ENCODE measurements at places on chromosomes 1 and 21.
A peak's percentile ranks its signal among the peaks of the same experiment; 100 is the strongest.

DNA sequence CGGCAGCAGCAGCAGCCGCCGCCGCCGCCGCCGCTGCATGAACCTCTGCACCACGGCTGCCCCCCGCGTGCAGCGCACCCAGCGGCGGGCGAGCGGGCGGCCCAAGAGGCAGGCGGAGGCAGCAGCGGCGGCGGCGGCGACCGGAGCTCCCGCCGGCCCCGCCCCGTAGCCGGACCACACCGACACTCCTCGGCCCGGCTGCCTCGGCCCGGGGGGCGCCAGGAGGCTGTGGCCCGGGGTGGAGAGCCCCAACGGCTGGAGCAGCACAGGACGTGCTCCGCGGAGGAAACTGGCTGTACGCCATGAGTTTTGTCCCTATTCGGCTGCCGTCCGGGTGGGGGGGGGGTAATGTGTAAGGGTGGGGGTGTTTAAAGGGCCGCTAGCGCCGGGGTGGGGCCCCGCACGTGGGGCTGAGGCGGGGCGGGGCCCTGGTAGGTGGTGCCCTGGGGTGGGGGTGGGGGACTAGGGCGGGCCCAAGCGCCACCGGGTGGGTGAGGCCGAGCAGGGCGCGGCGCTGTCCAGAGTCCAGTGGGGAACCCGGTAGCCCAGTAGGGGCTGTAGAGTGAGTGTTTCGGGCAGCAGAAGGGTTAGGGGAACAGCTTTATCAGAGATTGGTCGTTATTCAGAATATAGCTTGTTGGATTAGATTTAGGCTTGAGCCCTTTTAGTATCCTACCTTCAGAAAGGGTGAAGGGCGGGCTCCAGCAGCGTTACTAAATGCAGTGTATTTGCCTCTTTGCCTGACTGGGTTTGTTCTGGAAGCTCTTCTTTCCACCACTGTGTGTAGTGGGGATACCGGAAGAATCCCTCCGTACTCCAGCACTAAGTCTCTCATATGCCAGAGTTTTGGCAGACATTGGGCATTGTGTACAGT is at the start of gene FAM78B:
TSS of gene FAM78B (minus strand) at position 304 of the 874 bp plus-strand sequence. CDS start 753 bp downstream, outside the sequence.
- DNase-seq = peak; percentile 89

DNA sequence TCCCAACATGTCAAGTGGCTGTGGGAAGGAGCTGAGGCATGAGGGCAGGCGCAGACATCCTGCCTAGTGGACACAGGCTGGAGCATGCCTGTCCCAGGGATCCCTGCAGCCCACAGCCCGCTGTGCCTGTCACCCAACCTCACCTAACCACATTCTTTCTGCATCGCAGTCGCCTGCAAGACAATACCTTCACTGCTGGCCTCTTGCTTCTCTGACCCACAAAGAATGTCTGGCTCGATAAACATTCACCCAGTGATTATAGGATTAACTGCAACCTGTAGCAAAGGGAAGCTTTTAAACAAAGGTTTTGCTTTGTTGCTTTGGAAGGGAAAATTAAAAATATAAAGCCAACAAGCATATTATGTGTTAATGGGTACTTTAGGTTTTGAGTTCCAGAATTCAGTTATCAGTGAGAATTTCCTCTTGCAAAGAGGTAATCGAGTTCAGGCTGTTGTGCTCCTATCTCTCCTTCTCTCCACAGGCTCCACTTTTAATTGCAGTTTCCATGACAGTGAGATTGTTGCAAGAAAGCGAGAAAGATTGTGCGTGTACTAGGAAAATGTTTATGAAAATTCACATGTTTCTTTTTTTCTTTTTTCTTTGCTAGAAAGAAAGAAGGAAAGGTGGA is 40.0 kb upstream of the ZNF648 start:
- DNase-seq = no peak

- DNase-seq = no peak
These were observed at the start of gene EFNA1 for GRCh38 chr1:155127105-155127966. TSS of gene EFNA1 (plus strand) at chr1:155127876. CDS start at chr1:155127978, 102 bp downstream.

DNA sequence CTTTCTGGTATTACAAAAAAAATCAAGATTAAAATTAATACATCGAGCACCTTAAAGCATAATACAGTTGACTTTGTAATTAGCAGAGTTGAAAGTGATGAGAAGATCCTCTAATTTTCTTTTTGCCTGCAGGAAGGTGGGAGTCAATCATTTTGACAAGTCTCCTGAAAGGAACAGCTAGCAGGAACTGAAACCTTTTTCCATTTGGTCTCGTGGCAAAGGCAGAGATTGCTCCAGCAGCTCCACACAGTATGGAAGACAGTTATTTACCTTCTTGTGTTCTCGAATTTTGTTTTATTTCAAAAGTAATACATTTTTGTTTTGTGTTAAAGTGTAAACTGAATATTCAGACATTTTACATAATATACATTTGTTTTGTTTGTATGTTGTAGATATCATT is 7.7 kb downstream of the S100PBP start:
- no peak for DNase-seq

DNA sequence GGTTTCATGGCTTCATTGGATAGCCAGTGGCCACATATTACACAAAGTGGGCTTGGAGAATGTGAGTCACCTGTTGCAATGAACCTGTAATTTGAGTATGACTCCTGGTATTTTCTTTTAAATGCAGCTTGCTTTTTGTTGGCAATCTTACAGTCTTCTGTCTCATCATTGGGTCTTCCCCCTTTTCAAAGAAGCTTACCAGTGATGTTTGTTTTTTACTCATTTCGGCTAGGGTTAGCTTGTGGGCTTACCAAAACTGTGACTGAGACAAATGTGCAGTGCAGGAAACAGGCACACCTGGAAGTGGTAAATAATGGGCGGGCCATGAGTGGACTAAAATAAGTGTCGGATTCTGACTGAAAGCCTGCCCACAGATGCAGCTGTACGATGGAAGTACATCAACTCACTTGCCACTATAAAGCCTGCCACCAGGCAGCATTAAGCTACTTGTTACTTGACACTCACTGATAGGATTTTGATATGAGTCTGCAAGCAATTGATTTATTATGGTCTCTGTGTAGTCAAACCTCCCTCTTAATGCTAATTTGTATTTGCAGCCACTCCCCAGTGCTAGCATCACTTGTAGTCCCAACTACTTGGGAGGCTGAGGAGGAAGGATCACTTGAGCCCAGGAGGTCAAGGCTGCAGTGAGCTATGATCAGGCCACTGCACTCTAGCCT is 4.2 kb downstream of the HHAT start:
- DNase-seq = no peak

DNA sequence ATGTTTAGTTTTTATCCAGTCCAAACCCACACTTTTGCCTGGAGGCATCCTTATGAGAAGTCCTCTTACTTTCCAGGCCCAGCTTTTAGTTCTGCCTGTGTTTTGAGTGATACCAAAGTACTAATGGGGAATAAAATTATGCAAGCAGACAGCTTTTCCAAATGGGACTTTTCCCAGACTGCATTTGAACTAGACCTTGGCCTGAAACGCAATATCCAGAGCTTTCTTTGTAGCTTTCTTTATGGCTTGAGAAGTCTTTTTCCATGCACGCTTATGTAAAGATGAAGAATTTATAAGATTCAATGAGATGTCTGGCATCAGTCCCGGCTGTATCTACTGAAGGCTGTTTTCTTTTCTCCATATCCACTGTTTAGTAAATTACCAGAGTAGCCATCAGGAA is 236.6 kb upstream of the RAB4A start:
- DNase-seq = no peak

GRCh38 chr1:26529655-26530409 is at the start of gene RPS6KA1:
TSS of gene RPS6KA1 (plus strand) at chr1:26529761. CDS start at chr1:26529921, 160 bp downstream.
- peak; percentile 47 for DNase-seq

GRCh38 chr1:47508702-47509431 is 71.0 kb downstream of the FOXD2 start:
- DNase-seq = no peak

DNA sequence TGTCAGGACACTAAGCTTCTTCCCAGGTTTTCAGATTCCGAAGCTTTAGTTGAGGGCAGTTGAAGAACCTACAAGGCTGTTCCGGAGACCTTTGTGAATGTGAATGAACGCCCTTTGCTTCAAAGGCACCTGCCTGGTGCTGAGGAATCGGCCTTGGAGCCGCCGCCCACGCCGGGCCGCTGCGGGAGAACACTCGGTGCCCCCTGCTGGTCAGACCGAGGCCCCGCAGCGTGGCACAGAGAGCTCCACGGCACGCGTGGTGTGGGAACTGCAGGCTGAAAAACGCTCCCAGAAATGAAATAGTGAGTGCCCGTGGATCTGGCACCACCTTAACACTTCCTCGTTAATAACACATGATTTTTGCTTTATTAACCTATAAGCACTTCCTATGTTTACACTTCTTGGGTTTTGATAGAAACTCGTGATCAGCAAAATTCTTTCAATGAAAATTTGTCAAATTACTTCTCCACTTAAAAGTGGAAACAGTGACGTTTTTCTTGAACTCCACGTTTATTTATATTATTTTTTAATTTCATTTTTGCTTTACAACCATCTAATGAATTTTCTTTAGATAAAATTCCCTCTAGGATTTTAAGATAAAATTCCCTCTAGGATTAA is 460.6 kb downstream of the DSCAM start:
- DNase-seq = no peak

DNA sequence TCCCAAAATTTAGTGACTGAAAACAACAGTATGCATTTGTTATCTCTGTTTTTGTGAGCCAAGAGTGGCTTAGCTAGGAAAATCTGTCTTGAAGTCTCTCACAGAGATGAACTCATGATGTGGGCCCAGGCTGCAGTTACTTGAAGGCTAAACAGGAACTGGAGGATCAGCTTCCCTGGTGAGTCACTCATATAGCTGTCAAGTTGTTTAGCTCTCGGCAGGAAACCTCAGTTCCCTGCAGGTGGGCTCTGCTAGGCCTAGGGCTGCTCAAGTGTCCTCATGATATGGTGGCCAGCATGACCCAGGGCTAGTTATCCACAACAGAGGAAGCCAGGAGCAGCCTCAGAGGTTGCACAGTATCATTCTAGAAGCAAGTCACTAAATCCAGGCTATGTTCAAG is 30.2 kb upstream of the DDX59 start:
- no peak for DNase-seq

GRCh38 chr1:6389971-6390370 is 3.6 kb downstream of the ACOT7 start:
- no peak for DNase-seq

- peak; percentile 12 for DNase-seq
These were observed at the start of gene AK5 for GRCh38 chr1:77281491-77282186. TSS of gene AK5 (plus strand) at chr1:77282019. CDS start at chr1:77282314, 295 bp downstream.

DNA sequence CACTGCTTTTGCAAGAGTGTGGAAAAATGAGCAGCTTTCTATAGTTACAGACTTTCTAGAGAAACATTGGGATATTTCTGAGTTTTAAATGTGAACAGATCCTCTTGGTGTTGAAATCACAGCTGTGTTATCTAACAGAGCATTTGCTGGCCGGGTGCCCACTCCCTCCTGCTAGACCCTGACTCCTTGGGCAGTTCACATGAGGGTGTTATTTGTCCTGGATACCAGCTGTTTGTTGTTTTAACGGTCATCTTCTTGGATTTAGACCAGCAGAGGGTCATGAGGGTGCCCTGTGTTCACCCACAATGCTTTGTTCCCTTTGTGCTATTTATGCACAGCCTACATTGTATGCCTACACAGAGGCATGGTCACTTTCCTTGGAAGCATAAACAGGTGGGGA is 67.1 kb downstream of the CENPF start:
- no peak for DNase-seq

GRCh38 chr1:31799895-31800673 is 15.7 kb downstream of the SPOCD1 start:
- no peak for DNase-seq

GRCh38 chr1:206447422-206447765 is 22.9 kb upstream of the IKBKE start:
- DNase-seq = no peak

DNA sequence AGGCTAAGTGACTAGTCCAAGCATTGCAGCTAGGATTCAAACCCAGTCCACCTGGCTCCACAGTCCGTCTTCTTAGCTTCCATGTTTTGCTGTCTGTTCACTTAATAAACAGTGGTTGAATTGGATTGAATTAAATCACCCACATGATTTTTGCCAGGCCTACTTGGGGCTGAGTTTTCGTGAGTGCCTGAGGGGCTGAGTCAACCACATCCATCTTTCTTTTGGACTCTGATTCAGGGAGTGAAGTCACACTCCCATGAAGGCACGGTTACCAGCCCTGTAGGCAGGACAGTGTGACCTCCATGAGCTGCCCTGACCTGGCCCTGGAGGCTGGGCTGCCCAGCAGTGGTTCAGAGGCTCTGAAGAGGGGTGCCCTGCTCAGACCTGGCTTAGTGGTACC is 123.7 kb downstream of the ACTL8 start:
- DNase-seq = no peak

DNA sequence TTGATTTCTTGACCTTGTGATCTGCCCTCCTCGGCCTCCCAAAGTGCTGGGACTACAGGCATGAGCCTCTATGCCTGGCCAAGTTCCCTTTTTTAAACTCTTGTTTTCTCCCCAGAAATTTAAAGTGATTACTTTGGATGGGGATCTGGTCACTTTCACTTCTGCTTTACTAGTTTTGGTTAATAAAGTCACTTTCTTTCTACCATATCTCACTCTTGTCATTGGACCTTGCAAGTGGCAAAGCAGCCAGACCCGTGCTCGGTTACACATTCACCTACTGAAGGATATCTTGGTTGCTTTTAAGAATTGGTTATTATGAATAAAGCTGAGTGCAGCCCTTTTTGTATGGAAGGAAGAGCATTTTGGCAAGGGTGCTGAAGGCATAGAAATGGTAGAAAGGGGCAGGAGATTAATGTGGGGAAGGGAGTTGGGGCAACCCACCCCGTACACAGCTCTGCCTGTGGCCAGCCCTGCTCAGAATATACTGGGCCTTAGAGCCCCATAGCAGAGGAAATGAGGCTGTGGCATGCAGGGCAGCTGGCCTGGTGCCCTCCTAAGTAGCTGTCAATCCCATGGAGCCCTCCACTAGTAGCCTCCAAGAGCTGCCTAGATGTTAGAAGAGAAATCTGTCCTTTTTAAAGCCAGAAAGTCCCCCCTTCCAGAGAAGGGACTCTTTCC is 40.7 kb downstream of the CD2 start:
- DNase-seq = no peak

- no peak for DNase-seq
These were observed 255.5 kb downstream of the CTH start for GRCh38 chr1:70666381-70667140.

- no peak for DNase-seq
These were observed 2.2 kb downstream of the ZC3H12A start for GRCh38 chr1:37476460-37477197.

DNA sequence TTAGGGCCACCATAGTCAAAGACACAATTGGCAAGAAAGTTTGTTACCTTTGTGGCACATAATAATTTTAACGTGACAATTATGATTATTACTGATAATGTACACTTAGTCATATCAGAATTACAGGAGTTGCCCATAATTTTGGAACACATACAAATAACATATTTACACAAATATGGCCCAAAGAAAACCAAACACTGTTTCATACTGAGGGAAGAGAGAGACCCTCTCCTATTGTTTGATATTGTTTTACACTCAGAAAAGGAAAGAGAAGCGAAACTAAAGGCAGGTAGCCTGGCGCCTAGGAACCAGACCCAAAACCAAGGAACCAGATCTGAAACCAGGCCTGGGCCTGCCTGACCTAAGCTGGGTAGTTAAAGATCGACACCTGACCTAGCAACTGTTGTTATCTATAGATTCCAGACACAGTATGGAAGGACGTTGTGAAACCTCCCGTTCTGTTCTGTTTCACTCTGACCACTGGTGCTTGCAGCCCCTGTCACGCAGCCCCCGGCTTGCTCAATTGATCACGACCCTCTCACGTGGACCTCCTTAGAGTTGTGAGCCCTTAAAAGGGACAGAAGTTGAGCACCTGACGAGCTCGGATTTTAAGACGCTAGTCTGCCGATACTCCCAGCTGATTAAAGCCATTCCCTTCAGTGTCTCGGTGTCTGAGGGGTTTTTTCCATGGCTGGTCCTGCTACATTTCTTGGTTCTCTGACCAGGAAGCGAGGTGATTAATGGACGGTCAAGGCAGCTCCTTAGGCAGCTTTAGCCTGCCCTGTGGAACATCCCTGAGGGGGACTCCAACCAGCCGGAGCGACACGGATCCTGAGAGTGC is 27.9 kb downstream of the C1orf115 start:
- no peak for DNase-seq
